ENCODE measurements at places on chromosomes 2 and 18.

DNA sequence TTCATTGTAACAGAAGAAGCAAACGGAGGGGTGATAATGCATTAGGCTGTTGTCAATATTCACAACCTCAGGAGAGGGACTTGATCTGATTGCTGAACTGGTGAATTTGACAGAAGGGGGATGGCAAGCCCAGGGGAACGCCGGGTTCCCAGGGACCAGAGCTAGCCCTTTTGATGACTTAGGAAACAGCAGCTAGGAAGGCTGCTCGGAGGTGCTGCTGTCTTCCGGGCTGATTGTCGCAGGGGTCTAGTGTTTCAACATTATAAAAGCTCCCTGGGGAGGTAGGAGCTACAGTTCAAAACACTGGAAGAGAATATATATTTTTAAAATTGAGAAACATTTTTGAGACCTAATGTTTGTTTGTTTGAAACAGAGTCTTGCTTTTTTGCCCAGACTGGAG, 47.3 kb downstream of the CD8B2 start:
- no peaks in the 10 kb centered on the region for H3K4me1 ChIP-seq
- no peak overlapping the region for H3K27ac ChIP-seq
- H3K27me3 ChIP-seq = peaks cover 2% of the 10 kb centered on the region
- H3K36me3 ChIP-seq = no peaks in the 10 kb centered on the region

DNA sequence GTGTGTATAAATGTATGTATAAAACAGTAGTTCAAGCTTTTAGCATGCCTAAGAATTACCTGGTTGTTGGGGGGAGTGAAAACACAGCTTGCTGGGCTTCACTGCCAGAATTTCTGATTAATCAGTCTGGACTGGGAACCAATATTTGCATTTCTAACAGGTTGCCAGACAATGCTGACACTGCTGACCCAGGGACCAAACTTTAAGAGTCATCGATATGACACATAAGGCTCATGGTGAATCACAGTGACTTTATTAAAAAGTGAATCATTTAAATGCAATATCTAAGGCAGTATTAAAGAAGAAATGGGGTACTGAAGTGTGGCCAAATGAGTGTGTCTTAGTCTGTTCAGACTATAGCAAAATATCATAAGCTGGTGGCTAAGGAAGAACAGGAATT, 195.9 kb upstream of the DTNA start:
- DNase-seq = no peak
- H3K4me1 ChIP-seq = no peaks in the 10 kb centered on the region
- no peaks in the 10 kb centered on the region for H3K27me3 ChIP-seq

DNA sequence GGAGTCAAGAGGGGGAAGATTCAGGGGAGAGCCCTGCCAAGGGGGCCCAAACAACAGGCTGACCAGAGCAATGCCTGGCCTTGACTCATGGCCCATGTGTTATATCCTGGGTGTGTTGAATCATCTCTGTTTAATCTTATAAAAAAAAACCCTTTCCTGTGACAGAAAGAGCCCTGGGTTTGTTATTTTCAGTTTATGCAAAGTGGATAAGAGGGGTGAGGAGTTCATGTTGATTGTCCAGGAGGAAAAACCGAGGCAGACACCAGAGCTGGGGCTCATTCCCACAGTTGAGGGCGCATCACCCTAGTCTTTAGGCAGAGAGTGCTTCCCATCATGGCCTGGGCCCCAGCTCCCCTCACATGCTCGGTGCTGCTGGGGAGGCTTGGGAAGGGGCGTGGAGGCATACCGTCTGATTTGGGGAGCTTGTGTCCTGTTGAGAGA, 30.9 kb upstream of the IL37 start:
- peaks cover 6% of the 10 kb centered on the region for H3K27me3 ChIP-seq
- H3K4me3 ChIP-seq = no peak overlapping the region
- peaks cover 11% of the 10 kb centered on the region for H3K4me1 ChIP-seq

- H3K4me3 ChIP-seq = no peak overlapping the region
- DNase-seq = peak; percentile 38
- peaks cover 40% of the 10 kb centered on the region for H3K36me3 ChIP-seq
- peaks cover 1% of the 10 kb centered on the region for H3K27me3 ChIP-seq
- H3K27ac ChIP-seq = no peak overlapping the region
- H3K4me1 ChIP-seq = peaks cover 14% of the 10 kb centered on the region
Measured at GRCh38 chr2:117832905-117833613, 18.6 kb downstream of the DDX18 start.

- peaks cover 2% of the 10 kb centered on the region for H3K4me1 ChIP-seq
- H3K36me3 ChIP-seq = peaks cover 18% of the 10 kb centered on the region
- no peak for DNase-seq
- H3K27me3 ChIP-seq = peaks cover 16% of the 10 kb centered on the region
Measured at GRCh38 chr18:74429096-74429495, 28.0 kb downstream of the DIPK1C start.

DNA sequence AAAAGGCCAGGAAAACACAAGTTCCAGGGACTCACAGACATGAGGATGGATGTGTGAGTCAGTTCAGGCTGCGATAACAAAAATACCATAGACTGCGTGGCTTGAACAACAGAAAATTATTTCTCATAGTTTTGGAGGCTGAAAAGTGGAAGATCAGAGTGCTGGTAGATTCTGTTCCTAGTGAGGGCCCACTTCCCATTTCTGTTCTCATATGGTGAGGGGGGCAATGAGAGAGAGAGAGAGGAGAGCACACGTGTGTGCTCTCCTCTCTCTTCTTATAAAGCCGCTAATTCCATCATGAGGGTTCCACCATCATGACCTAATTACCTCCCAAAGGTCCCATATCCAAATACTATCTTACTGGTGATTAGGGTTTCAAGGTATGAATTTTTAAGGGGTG, 23.0 kb downstream of the KLHL14 start:
- DNase-seq = no peak
- no peak overlapping the region for H3K27ac ChIP-seq
- no peaks in the 10 kb centered on the region for H3K36me3 ChIP-seq
- H3K27me3 ChIP-seq = no peaks in the 10 kb centered on the region

DNA sequence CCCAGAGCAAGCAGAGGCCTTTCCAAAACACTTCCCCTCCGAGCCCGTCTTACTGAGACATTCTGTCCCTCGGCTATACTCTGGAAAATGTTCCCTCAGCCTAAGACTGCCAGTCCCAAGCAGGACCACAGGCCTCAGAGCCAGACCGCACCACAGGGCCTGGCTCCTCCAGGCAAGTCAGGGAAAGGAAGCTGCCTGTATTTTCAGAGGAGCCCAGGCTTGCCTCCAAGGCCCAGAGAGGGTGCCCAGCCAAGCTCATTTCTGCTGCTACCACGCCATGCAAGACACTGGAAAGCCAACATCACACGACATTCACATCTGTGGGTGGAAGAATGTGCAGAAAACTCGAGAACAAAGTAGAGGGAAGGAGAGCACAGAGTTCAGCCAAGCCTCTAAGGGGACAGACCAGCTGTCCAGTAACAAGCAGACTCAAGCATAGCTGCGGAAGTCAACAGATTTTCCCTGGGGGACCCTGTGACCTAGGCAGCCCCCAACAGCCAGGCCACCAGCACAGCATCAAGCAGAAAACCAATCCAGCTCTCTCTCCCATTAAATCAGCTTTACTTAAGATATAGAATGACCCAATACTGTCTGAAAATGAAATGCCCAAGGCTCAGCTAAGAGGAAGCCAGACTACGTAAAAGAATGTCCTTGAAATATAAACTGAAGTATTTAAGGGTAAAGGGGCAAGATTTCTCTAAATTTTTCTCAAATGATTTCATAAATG, 123.9 kb downstream of the ZFP36L2 start:
- H3K4me1 ChIP-seq = peaks cover 13% of the 10 kb centered on the region
- H3K4me3 ChIP-seq = no peak overlapping the region
- peaks cover 18% of the 10 kb centered on the region for H3K27me3 ChIP-seq
- no peak for DNase-seq

DNA sequence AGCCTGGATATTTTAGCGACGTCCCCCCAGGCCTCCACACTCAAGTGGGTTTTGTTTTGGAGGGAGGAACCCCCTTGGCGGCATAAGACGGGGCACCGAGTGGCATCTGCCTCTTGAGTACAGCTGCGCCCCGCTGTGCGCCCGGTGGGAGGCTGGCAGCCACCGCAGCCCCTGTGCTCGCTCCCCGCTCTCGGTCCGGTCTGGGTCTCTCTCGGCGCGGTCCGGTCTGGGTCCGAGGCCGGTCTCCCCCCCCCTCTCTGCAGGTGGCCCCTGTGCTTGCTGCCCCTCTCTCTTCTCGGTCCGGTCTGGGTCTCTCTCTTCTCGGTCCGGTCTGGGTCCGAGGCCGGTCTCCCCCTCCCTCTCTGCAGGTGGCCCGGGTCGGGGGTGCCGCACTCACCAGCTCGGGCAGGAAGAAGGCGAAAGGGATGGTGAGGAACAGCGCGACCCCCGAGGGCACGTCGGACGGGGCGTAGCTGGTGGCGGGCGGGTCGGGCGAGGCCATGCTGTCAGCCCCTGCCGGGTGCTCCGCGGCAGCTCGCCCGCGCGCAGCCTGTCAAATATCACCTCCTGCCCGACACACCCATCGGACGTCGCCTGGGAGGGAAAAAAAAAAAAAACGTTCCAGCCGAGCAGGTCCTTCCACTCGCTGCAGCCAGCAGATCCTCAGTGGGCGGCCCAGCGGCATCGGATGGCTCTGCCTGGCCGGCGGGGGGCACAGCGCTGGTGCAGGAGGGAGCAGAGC, at the start of gene MALL:
Gene MALL, minus strand, starts transcription at position 532 of the 742 bp plus-strand sequence. Its CDS starts 30 bp downstream, at position 502.
- H3K36me3 ChIP-seq = peaks cover 4% of the 10 kb centered on the region
- H3K4me3 ChIP-seq = no peak within 1 kb of the TSS
- peak; percentile 16 for DNase-seq
- H3K27me3 ChIP-seq = peaks cover 14% of the 10 kb centered on the region
- H3K27ac ChIP-seq = no peak within 1 kb of the TSS
- peaks cover 34% of the 10 kb centered on the region for H3K4me1 ChIP-seq

DNA sequence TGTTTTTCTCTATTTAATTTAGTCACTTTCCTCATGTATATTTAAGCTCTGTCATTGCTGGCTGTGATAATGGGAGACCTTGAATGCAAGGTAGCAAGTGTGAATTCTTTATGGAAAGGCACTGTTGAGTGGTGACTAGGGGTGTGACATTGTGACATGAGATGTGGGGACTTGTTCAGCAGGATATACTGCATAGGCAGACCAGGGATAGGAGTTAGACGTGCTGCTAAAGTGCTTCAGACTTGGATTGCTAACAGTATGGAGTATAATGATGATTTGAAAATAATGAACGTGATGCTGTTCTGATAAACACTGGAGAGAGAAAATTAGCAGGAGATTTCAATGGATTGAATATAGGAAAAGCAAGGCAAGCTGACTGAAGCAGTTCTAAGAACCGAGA, 135.1 kb downstream of the NCOA1 start:
- peaks cover 1% of the 10 kb centered on the region for H3K4me1 ChIP-seq
- no peak for DNase-seq
- H3K4me3 ChIP-seq = no peak overlapping the region
- no peaks in the 10 kb centered on the region for H3K36me3 ChIP-seq
- H3K27ac ChIP-seq = no peak overlapping the region
